ENCODE measurements at places on chromosomes 6 and 20. TPM values are rescaled to one million over a fixed set of nuclear protein-coding genes. Genes with fewer than 3 reads are reported as not detected.

Gene SAMD10
- 20.3 TPM for total RNA-seq

Gene OR2W1
- total RNA-seq: not detected

Gene BTN2A1
- total RNA-seq: 18.9 TPM

Gene HLA-DOA
- 0.25 TPM for total RNA-seq

Gene PPIL6
- 4.1 TPM for total RNA-seq

DNA sequence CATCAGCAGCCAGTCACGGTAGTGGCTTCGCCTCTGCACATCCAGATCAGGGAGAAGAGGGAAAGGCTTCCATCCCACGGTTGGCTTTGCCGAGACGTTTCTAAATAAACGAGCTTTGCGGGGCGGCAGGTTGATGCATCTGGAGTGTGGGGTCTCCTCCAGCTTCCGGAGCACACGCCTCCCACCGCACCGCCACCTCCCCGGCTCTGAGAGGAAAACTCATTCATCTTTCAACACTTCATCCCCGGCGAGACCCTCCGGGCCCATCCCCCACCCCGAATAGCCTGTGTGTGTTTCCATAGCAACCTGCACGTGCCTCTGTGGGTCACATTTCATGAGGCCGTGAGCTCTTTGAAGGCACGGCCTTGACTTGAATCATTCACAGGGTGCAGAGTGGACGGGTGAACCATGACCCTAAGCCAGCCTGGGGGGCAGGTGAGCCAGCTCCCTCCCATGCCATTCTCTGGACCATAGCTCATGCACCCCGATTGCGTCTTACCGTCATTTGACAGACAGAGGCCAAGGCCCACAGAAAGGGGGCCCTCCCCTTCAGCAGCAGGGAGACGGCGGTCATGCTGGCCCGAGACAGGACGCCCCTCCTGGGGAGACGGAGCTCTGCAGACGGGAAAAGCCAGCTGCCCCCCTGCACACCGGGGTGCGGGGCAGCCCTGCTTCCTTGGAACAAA, 16.2 kb upstream of the CHRNA4 start:
- peaks cover 15% of the 10 kb centered on the region for H3K4me1 ChIP-seq
- H3K4me3 ChIP-seq: no peak overlapping the region
- DNase-seq: no peak
- H3K36me3 ChIP-seq: no peaks in the 10 kb centered on the region
- H3K27ac ChIP-seq: no peak overlapping the region

GRCh38 chr6:119443993-119444641, 94.6 kb upstream of the MAN1A1 start:
- no peaks in the 10 kb centered on the region for H3K27me3 ChIP-seq
- H3K27ac ChIP-seq: no peak overlapping the region
- H3K36me3 ChIP-seq: no peaks in the 10 kb centered on the region
- H3K4me1 ChIP-seq: no peaks in the 10 kb centered on the region
- peak; percentile 56 for DNase-seq

GRCh38 chr6:108250240-108250866, 10.5 kb downstream of the SNX3 start:
- no peak overlapping the region for H3K27ac ChIP-seq
- peaks cover 24% of the 10 kb centered on the region for H3K4me1 ChIP-seq
- no peaks in the 10 kb centered on the region for H3K36me3 ChIP-seq
- peak; percentile 27 for DNase-seq
- no peaks in the 10 kb centered on the region for H3K27me3 ChIP-seq
- no peak overlapping the region for H3K4me3 ChIP-seq

GRCh38 chr6:154579046-154579445, 68.6 kb upstream of the CNKSR3 start:
- no peak overlapping the region for H3K4me3 ChIP-seq
- no peak for DNase-seq
- no peaks in the 10 kb centered on the region for H3K4me1 ChIP-seq
- no peaks in the 10 kb centered on the region for H3K36me3 ChIP-seq
- no peaks in the 10 kb centered on the region for H3K27me3 ChIP-seq

DNA sequence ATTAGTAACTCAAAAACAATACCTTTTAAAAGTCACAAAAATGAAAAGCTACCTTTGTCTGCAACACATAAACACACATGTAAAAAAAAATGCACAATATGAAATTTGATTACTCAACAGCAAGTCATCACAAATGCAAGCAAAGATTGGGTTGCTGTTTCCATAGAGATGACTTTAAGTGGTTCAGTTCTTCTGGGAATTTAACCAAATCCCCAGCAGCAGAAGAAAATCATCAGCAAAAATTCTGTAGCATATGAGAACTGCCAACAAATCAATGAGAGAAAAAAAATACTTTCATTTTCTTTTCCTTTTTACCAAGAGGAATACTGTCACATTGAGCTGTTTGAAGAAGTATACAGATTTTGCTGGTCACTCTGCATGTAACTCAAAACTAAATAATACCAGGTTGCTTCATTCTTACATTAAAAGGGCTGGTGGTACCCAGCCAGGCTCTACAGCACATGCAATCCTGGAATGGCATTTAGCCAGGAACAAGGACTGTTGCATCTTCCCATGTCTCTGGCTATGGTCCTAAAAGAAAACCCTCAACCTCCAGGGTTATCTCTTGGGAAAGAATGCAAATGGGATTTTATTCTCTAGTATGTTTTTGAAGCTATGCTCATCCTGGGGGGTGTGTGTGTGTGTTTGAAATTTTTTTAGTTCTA, 158.3 kb downstream of the OPRM1 start:
- no peaks in the 10 kb centered on the region for H3K36me3 ChIP-seq
- DNase-seq: peak; percentile 33
- no peaks in the 10 kb centered on the region for H3K4me1 ChIP-seq
- H3K27ac ChIP-seq: no peak overlapping the region
- no peaks in the 10 kb centered on the region for H3K27me3 ChIP-seq

- H3K27me3 ChIP-seq: no peaks in the 10 kb centered on the region
- peak; percentile 2 for DNase-seq
- no peaks in the 10 kb centered on the region for H3K4me1 ChIP-seq
- H3K4me3 ChIP-seq: no peak overlapping the region
Measured at GRCh38 chr6:145508107-145508506, 227.2 kb downstream of the EPM2A start.

GRCh38 chr6:21586740-21587178, 6.8 kb upstream of the SOX4 start:
- no peaks in the 10 kb centered on the region for H3K27me3 ChIP-seq
- no peak overlapping the region for H3K27ac ChIP-seq
- no peaks in the 10 kb centered on the region for H3K4me1 ChIP-seq
- no peak for DNase-seq

DNA sequence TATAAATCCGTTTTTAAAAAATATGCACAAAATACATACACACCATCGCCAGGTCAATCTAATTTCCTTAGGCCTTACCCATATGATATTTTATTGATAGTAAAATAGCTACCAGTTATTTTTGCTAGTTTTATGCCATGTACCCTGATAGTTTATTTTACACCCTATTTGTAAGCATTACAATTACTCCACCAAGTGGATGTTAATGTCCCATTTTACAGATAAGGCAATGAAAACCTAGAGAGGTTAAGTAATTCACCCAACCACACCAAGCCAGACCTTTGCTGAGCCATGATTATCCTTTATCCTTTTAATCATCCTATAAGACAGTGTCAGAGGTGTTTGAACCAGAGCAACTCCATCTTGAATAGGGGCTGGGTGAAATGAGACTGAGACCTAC, 86.8 kb downstream of the CBLN4 start:
- no peaks in the 10 kb centered on the region for H3K4me1 ChIP-seq
- no peaks in the 10 kb centered on the region for H3K27me3 ChIP-seq
- no peak for DNase-seq
- H3K4me3 ChIP-seq: no peak overlapping the region
- H3K36me3 ChIP-seq: no peaks in the 10 kb centered on the region

DNA sequence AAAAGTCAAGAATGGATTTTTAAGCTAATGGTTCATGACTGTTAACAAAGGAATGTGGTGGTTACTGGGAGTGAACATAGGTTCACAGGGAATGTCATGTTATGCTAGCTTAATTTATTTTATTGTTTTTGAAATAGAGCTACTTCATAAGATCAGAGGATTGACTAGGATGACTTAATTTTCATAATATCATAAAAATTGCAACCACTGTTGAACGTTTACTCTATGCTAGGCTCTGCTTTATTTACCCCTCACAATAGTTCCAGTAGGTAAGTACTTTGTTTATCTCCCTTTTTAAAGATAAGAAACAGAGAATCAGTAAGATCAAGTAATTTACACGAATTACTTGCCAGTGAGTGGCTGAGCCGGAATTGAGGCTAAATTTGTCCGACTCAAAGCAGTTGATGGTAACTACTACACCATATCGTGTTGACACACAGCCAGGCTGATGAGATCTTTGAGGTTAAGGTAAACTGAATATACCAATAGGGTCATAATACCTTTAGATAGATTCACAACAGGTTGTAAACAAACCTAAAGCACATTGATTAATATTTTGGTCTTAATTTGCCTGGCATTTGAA, 194.6 kb upstream of the CITED2 start:
- no peak overlapping the region for H3K4me3 ChIP-seq
- H3K27me3 ChIP-seq: no peaks in the 10 kb centered on the region
- H3K27ac ChIP-seq: no peak overlapping the region
- DNase-seq: no peak
- peaks cover 11% of the 10 kb centered on the region for H3K4me1 ChIP-seq
- no peaks in the 10 kb centered on the region for H3K36me3 ChIP-seq

- no peak for DNase-seq
- H3K27me3 ChIP-seq: no peaks in the 10 kb centered on the region
- peaks cover 23% of the 10 kb centered on the region for H3K4me1 ChIP-seq
- peak overlapping the region; percentile 97 for H3K4me3 ChIP-seq
- H3K36me3 ChIP-seq: no peaks in the 10 kb centered on the region
Measured at GRCh38 chr6:156776470-156776839, 723 bp upstream of the ARID1B start.

DNA sequence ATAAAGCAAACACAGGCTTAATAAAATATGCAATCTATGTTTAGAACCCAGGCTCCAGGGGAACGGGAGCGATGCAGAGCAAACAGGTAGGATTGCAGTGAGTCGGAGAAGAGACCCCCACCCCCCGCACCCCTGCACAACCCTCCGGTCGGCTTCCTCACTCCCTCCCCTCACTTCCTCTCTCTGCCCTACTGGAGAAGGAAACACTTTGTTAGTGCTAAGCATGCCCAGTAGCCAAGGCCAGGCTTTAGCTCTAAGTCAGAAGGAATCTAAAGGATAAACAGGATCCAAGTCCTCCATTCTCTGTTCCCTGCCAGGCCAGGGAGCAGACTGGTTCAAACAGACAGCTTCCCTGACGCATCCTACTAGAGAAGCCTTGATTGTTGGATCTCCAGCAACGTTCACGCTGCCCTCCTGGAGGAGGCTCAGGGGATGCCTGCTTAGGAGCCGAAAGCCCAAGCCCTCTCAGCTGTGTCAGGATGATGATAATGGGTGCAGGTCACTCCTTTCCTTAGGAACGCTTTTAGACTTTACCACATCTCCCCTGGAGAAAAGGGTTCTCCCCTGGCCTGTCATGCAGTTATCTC, 14.7 kb downstream of the FOXQ1 start:
- peaks cover 42% of the 10 kb centered on the region for H3K27me3 ChIP-seq
- no peaks in the 10 kb centered on the region for H3K4me1 ChIP-seq
- H3K27ac ChIP-seq: no peak overlapping the region
- H3K4me3 ChIP-seq: no peak overlapping the region
- no peaks in the 10 kb centered on the region for H3K36me3 ChIP-seq

All from cardiac muscle cell (in vitro differentiated cells and primary cell).